ENCODE measurements at places on chromosomes 1 and 21. TPM values are rescaled to one million over a fixed set of nuclear protein-coding genes. Genes with fewer than 3 reads are reported as not detected.

ARHGAP30 gene
- 138 TPM for polyA plus RNA-seq

NUDC gene
- 121 TPM for polyA plus RNA-seq

CYP4A22 gene
- polyA plus RNA-seq, result not detected

TSSK3 gene
- not detected for polyA plus RNA-seq

ECE1 gene
- polyA plus RNA-seq, result 58.6 TPM

TRIM58 gene
- polyA plus RNA-seq, result 0.95 TPM

OPRD1 gene
- 0.03 TPM for polyA plus RNA-seq

KCNE2 gene
- not detected for polyA plus RNA-seq

ALG14 gene
- polyA plus RNA-seq, result 3.5 TPM

JAM2 gene
- polyA plus RNA-seq, result 0.15 TPM

FAM167B gene
- not detected for polyA plus RNA-seq

VPS26C gene
- polyA plus RNA-seq, result 64.8 TPM

SLFNL1 gene
- polyA plus RNA-seq, result 0.20 TPM

PEX19 gene
- 37.8 TPM for polyA plus RNA-seq

TNFRSF8 gene
- polyA plus RNA-seq, result 0.40 TPM

AJAP1 gene
- polyA plus RNA-seq, result not detected

GNG4 gene
- polyA plus RNA-seq, result not detected

PERM1 gene
- not detected for polyA plus RNA-seq

GBP1 gene
- 9.3 TPM for polyA plus RNA-seq

MXRA8 gene
- polyA plus RNA-seq, result not detected

OR6Y1 gene
- not detected for polyA plus RNA-seq

OR2L5 gene
- polyA plus RNA-seq, result not detected

MASP2 gene
- polyA plus RNA-seq, result not detected

SPATA1 gene
- 0.15 TPM for polyA plus RNA-seq

NGF gene
- polyA plus RNA-seq, result not detected

MEGF6 gene
- 2.3 TPM for polyA plus RNA-seq

FLG gene
- polyA plus RNA-seq, result not detected

ADCY10 gene
- 0.49 TPM for polyA plus RNA-seq

TNFRSF1B gene
- 117 TPM for polyA plus RNA-seq

C8B gene
- not detected for polyA plus RNA-seq

TPTE gene
- polyA plus RNA-seq, result not detected
